A673 (cell line): ENCODE measurements at places on chromosomes 1 and 21. TPM values are rescaled to one million over a fixed set of nuclear protein-coding genes. Genes with fewer than 3 reads are reported as not detected.

DNA sequence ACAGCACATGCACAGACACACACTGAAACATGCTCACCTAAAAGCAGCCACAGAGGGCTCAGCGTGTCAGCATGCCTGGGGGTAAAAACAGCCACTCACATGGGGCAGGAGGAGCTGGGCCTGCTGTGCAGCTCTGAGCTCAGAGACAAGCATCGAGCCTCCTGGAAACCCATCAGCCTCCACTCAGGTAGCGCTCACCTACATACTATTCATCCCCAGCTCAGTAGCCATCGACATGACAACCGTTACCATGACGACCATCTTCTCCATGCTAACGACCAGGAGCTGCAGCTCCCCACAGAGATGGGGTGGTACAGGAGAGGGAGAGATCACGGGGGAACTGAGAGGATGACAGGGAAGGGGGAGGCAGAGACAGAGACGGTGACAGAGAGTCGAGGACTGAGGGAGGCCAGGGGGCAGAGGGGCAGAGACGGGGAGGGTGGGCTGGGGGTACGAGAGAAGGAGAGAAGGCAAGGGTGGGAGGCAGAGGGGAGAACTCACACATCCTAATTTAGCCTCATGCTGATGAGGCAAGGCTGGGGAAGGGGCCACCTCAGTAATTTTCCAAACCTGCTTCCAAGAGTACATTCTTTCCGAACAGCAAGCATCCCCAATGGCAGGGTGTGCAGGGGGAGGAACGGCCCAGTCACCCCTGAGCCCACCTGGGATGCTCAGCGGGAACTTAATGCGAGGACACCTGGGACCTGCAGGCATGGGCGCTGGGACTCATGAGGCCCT, 28.4 kb downstream of the SDC3 start:
- no peak overlapping the region for H3K4me3 ChIP-seq
- no peaks in the 10 kb centered on the region for H3K36me3 ChIP-seq
- peaks cover 24% of the 10 kb centered on the region for H3K4me1 ChIP-seq

DNA sequence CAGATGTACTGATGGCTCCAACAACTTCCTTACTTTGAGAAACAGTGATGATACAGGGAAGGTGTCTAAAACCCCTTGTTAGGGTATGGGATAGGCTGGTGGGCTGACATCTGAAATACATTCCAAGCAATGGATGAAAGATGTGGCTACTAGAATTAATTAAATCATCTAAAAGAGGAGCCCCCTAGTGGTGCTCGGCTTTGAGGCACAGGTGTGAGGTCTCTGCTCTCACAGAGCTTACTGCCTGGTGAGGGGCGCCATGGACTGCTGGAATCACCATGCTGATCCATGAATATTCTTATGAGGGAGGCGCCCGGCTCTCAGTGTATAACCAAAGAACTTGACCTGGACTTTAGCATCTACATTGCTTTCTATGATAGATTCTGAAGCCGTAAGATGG, 48.5 kb downstream of the GNG4 start:
- H3K4me3 ChIP-seq: no peak overlapping the region
- no peaks in the 10 kb centered on the region for H3K27me3 ChIP-seq
- no peaks in the 10 kb centered on the region for H3K36me3 ChIP-seq

DNA sequence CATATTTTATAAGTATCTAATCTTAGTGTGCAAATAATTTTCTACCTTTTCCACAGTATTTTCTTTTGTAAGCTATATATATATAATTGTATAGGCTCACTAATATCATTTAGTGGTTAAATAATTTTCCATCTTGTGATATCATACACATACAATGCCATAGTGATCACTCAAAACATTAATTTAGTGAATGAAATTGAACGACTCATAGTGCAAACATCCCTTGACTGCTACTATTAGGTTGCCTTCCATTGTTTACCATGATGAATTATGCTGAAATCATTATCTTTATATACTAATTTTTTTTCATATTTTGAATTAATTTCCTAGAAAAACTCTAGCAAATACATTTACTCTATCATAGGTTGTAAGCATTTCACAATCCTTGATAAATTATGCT, 127.1 kb downstream of the PCNX2 start:
- no peak for DNase-seq
- H3K4me1 ChIP-seq: no peaks in the 10 kb centered on the region
- no peak overlapping the region for H3K4me3 ChIP-seq
- no peaks in the 10 kb centered on the region for H3K36me3 ChIP-seq

DNA sequence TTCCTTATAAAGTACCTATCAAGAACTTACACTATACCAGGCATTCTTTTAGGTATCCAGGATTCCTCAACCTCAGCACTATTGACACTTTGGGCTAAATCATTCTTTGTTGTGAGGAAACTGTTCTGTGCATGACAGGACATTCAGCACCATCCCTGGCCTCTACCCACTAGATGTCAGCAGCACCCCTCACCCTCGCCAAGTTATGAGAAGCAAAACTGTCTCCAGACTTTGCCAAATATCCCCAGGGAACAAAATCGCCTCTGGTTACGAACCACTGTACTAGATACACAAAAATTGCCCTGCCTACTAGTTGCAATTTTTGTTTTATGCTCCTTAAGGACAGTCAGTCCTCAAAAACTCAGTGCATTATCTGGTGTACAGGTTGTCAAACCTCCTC, 35.7 kb downstream of the PALMD start:
- peak; percentile 52 for DNase-seq
- H3K27ac ChIP-seq: no peak overlapping the region
- no peaks in the 10 kb centered on the region for H3K27me3 ChIP-seq
- H3K4me3 ChIP-seq: no peak overlapping the region
- H3K36me3 ChIP-seq: no peaks in the 10 kb centered on the region
- H3K4me1 ChIP-seq: no peaks in the 10 kb centered on the region

GRCh38 chr1:97827887-97828286, 92.9 kb downstream of the DPYD start:
- peaks cover 42% of the 10 kb centered on the region for H3K4me1 ChIP-seq
- peak; percentile 36 for DNase-seq
- no peaks in the 10 kb centered on the region for H3K36me3 ChIP-seq
- no peak overlapping the region for H3K27ac ChIP-seq
- H3K27me3 ChIP-seq: no peaks in the 10 kb centered on the region

DNA sequence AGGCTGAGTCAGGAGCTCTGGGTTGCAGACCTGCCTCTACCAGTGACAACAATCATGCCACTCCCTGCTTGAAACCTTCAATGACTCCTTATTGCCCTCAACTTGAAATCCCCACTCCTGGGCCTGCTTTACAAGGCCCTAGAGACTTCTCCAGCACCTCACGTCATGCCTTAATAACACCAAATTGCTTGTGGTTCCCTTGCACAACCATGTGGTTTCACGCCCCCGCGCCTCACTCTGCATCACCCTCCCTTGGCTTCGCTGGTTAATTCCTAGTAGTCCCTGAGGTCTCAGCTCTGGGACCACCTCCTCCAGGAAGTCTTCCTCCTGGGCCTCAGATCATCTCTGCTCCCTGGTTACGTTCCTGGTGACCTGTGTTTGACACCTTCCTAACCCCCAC, 33.0 kb downstream of the EPHA2 start:
- H3K27me3 ChIP-seq: no peaks in the 10 kb centered on the region
- DNase-seq: peak; percentile 93
- peak overlapping the region; percentile 59 for H3K27ac ChIP-seq
- H3K4me3 ChIP-seq: no peak overlapping the region
- peaks cover 21% of the 10 kb centered on the region for H3K36me3 ChIP-seq
- peaks cover 51% of the 10 kb centered on the region for H3K4me1 ChIP-seq

GRCh38 chr1:227315629-227316346, 2.5 kb downstream of the CDC42BPA start:
- H3K4me1 ChIP-seq: peaks cover 11% of the 10 kb centered on the region
- DNase-seq: peak; percentile 22
- H3K27ac ChIP-seq: peak overlapping the region; percentile 92
- H3K36me3 ChIP-seq: no peaks in the 10 kb centered on the region
- H3K4me3 ChIP-seq: peak overlapping the region; percentile 90
- peaks cover 13% of the 10 kb centered on the region for H3K27me3 ChIP-seq

DNA sequence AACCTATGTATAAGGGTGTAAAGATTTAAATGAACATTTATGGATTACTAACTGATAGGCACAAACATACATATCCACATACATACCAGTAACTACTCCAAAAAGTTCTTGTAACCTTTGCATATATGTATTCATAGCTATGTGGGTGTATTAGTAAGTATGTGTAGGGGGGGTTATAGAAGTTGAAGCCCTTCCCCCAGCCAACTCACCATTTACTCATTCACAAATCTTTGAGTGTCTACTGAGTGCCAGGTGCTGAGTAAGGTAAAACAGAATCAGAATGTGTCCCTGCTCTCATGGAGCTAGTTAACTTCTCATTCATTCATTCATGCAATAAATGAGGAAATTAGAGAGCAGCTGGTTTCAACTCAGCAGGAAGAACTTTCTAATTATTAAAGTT, 1.3 kb downstream of the C1orf146 start:
- no peak overlapping the region for H3K4me3 ChIP-seq
- DNase-seq: no peak
- H3K27me3 ChIP-seq: no peaks in the 10 kb centered on the region
- no peaks in the 10 kb centered on the region for H3K36me3 ChIP-seq
- H3K4me1 ChIP-seq: no peaks in the 10 kb centered on the region

DNA sequence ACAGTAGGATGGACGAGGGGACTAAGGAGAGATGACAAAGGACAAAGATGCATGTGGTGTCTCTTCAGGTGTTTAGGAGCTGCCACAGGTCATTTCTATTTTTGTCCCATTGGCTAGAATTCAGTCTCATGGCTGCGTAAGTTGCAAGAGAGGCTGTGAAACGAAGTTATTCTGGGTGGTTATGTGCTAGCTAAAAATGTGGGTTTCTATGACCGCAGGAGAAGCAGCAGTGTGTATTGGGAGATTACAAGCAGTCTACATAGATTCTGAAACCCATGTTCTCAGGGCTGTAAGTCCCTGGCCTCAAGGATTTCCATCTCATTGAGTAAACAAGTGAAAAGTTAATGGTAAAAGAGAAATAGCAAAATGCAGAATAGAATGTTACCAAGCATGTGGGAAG, 110.7 kb downstream of the SPATA46 start:
- DNase-seq: no peak
- H3K27me3 ChIP-seq: no peaks in the 10 kb centered on the region
- peaks cover 25% of the 10 kb centered on the region for H3K4me1 ChIP-seq
- H3K27ac ChIP-seq: no peak overlapping the region
- no peak overlapping the region for H3K4me3 ChIP-seq
- no peaks in the 10 kb centered on the region for H3K36me3 ChIP-seq

GRCh38 chr21:31710586-31710985, 21.3 kb downstream of the SCAF4 start:
- no peaks in the 10 kb centered on the region for H3K27me3 ChIP-seq
- no peak overlapping the region for H3K4me3 ChIP-seq
- H3K4me1 ChIP-seq: peaks cover 28% of the 10 kb centered on the region

DNA sequence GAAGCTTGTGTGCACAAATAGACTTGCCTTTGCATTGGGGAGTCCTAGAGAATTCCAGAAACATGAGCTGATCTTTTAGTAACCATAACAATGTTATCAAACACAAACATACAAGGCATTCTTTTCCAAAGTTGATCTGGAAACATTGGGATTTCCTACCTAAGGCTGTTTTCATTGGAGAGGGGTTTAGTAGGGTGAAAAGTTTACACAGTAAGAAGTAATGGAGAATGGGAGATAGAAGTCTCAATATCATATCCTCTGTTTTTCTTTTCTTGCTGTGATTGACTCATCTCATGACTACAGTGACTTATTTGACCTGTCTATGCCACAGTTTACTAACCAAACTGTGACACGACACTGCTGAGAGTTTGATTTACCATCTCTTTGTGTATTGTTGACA, 65.6 kb upstream of the PLA2G4A start:
- H3K27me3 ChIP-seq: no peaks in the 10 kb centered on the region
- H3K4me3 ChIP-seq: no peak overlapping the region
- no peak for DNase-seq

GRCh38 chr1:204421441-204421840, 9.8 kb upstream of the PPP1R15B start:
- H3K36me3 ChIP-seq: no peaks in the 10 kb centered on the region
- no peak overlapping the region for H3K4me3 ChIP-seq
- H3K4me1 ChIP-seq: peaks cover 32% of the 10 kb centered on the region
- no peak overlapping the region for H3K27ac ChIP-seq
- H3K27me3 ChIP-seq: no peaks in the 10 kb centered on the region
- no peak for DNase-seq

- DNase-seq: no peak
- no peak overlapping the region for H3K27ac ChIP-seq
Observed at GRCh38 chr1:3547055-3548005, 64.0 kb downstream of the MEGF6 start.

GRCh38 chr1:232481091-232481490, 148.8 kb downstream of the SIPA1L2 start:
- no peak overlapping the region for H3K4me3 ChIP-seq
- H3K36me3 ChIP-seq: no peaks in the 10 kb centered on the region
- H3K27ac ChIP-seq: no peak overlapping the region
- no peaks in the 10 kb centered on the region for H3K4me1 ChIP-seq
- H3K27me3 ChIP-seq: no peaks in the 10 kb centered on the region

DNA sequence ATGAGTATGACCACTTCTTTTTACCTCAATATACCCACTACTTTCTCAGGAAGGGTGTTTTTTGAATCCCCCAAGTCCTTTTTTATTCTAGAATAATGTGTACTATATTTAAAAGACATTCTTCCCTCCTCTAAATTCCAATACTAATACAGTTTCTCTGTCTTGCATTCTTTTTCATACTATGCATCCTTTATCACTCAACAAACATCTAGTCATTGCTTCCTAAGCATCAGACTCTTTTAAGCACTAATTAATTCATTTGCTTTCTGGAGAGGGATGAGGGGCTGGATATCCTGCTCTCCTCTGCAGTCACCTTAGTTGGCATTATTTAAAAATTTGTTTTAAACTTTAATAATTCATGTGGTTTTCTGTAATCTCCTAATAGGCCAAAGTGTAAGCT, 838.8 kb downstream of the KCNT2 start:
- no peaks in the 10 kb centered on the region for H3K27me3 ChIP-seq
- no peak overlapping the region for H3K4me3 ChIP-seq
- no peaks in the 10 kb centered on the region for H3K4me1 ChIP-seq
- H3K27ac ChIP-seq: no peak overlapping the region
- DNase-seq: no peak

DNA sequence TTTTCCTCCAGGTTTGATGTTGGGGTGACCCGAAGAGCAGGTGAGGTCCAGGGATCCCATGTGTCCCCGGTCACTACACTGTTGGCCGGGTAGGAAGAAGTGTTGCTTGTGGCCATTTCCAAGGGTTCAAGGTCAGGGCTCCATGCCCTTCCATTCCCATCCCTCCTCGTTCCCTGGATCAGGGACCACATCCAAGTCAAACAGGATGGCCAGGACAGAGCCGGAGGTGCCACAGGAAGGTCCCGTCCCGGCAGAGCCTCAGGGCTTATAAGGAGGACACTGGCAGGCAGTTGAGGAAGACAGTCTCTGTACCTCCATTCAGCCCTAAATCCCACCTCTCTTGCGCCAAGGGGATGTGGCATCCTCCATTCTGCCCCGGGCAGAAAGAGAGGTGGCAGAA, 22.0 kb upstream of the FAM131C start:
- H3K4me3 ChIP-seq: no peak overlapping the region
- no peaks in the 10 kb centered on the region for H3K36me3 ChIP-seq
- H3K4me1 ChIP-seq: no peaks in the 10 kb centered on the region
- H3K27ac ChIP-seq: no peak overlapping the region
- no peaks in the 10 kb centered on the region for H3K27me3 ChIP-seq

Gene CELA3A
- not detected in 2 replicates for total RNA-seq

Gene TBX15
- 0.31 and 0.32 TPM in 2 replicates for total RNA-seq

Gene SLC9C2
- total RNA-seq: not detected in 2 replicates

Gene SH2D1B
- 0.11 and 0.34 TPM in 2 replicates for total RNA-seq

Gene DCDC2B
- total RNA-seq: not detected in 2 replicates

Gene RBM8A
- total RNA-seq: 255 and 276 TPM in 2 replicates

Gene LIN28A
- total RNA-seq: 0.15 and 0.39 TPM in 2 replicates

Gene S100A9
- not detected in 2 replicates for total RNA-seq
